ENCODE measurements at places on chromosomes 2 and 18.

DNA sequence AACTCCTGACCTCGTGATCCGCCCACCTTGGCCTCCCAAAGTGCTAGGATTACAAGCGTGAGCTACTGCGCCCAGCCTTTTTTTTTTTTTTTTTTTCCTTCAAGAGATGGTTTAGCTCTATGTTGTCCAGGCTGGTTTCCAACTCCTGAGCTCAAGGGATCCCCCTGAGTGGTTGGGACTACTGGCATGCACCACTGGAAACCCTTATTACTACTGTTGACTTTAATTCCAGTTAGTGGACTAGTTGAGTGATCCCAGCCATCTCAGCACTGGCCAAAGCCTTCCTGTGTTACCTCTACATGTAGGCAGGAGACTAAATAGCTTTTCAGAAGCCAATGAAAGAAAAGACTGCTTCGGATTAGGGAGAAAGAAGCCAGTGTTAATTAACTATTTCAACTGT lies 8.1 kb upstream of the SSB start:
- DNase-seq = no peak

DNA sequence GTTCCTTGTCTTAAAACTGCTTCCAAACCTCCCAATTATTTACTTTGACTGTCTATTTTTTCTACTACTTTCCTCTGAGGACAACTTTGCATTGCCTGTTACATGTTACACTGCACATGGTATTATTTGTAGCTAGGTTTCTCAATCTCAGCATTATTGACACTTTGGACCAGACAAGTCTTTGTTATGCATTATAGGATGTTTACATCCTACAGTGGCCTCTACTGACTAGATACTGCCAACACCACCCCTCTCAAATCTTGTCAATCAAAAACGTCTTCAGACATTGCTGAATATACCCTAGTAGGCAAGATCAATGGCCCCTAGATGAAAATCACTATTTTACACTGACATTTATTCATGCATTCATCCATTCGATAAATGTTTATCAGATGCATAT lies 129.6 kb upstream of the DNAJC10 start:
- DNase-seq = no peak

DNA sequence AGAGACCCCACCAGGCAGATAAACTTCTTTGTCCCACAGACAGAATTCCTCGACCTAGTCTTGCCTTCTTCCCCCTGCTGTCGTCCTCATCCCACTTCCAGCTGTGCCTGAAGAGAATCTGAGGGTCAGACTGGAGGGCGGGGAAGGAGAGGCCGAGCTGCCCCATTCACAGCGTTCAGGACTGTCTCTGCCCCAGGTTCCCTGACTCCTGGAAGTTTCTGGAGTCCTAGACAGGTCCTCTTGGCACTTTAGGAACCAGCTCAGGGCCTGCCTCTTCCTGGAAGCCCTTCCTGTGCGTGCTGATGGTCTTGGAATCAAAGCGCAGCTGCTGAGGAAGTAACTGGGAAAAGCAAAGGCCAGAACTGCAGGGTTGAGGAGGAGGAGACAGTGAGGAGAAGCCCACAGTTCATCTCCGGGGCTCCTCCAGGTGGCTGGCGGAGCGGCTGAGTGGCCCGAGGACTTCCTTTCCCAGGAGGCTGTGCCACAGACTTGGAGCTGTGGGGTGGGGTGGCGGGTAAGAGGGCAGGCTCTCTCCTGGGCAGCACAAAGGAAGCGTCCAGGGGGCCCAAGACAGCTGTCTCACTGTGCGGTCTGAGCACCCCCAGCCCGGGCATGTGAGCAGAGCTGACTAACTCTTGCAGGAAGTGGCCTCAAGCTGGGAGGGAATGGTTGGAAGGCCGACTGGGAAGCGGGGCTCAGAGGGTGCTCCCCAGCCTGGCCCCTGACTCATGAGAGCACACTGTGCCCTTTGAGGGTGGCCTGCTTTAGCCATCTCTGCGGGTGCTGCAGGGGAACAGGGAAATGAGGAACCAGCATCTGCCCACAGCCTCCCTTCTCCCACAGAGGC lies 39.5 kb downstream of the SDC1 start:
- DNase-seq = no peak

DNA sequence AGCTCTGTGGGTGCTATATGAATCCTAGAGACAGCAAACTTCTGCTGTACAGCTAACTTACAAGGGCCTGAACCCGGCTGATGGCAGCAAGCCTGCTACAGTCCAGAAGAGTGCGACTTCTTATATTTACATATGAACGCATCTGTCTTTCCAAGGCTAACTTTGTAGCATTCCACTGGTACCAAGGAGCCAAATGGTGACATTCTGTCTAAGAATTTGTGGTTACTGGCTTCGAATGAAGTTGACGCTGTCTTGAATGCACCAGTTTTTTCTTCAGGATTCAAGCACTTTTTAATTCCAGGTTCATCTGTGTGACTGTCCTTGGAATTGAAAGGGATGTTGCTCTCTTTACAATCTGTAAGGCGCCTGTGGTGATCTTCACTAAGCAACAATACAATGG lies 42.4 kb downstream of the THUMPD2 start:
- DNase-seq = no peak

DNA sequence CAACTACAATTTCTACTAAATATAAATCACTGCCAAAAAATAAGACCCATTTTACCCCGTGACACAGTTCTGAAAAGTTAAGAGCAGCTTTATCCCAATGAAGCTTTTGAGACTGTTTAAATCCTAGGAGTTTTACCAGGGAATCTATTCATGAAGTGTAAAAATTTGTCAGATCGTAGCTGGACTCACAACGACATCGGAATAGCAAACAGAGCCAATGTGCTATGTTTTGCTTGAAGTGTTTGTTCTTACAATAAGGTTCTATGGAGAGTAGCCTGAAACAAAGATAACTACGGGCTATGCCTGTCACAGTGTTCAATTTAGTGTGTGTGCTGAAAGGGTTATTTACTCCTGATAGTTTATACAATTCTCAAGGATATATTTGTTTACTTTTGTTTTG lies 78.5 kb upstream of the L3MBTL4 start:
- DNase-seq = no peak

DNA sequence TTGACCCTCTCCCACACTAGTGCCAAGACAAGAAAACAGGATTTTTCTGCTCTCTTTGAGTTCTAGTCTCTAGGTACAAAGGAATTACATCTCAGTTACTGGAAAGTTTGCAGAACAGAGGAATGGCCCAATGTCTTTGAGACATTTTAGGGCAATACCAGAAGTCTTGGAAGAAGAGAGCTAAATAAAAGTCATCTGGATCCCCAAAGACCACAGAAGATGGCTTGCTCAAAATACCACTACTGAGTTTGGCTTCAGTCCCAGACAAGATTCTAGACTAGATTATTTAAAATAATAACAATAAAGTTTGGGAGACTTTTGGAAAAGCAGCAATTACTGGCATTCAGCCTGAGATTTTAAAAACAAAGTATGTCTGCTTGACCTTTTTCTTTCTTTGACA lies 61.9 kb upstream of the HK2 start:
- DNase-seq = no peak

GRCh38 chr2:16614314-16614860 lies 51.2 kb downstream of the CYRIA start:
- no peak for DNase-seq

GRCh38 chr18:39208729-39209128 lies 1643.1 kb upstream of the CELF4 start:
- no peak for DNase-seq

- DNase-seq = no peak
These were observed 6.8 kb upstream of the GREB1 start for GRCh38 chr2:11527001-11527400.

DNA sequence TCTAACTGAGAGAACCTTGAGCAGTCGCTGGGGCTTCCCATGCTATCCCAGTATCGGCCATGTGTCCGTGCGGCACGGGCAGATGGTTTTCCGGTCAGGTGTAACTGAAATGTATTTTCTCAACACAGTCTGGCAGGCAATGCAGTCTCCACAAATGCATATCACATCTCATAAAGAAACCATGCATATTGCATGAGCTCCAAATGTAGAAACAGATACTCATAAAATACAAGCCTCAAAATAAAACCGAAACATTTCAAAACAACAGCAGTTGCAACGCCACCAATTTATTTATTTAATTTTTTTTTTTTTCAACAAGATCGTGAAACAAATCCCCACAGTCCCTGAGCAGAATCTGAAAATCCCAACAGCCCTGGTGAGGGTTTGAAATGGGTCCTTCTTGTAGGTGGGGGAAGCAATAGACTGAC lies 299.4 kb downstream of the LPIN1 start:
- no peak for DNase-seq

DNA sequence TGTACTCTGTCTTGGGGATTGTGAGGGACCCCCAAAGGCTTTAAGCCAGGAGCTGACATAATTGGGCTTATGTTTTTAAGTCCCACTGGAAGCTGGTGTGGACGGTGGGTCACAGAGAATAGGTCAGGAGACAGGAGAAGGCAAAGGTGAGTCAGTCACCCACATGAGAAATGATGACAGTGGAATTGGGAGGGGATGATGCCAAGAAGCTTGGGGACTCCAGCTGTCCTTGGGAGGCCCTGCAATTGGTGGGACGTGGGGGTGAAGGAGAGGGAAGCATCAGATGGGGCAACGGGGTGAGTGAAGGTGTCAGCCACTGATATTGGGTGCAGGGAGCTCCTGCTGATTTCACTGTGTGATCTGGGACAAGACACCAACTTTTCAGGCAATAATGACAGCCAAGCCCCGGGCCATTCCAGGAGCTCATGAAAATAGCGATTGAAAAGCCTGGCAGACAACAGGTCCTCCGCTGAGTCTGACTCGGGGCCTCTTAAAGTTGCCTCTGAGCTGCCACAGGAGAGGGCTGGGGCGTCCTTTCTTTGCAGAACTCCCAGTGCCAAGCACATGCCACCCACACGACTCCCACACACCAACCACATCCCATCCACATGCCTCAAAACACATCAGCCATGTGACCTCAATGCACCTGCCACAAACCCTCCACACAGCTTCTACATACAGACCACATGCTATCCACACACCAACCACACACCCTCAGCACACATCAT lies 13.4 kb downstream of the TNS1 start:
- no peak for DNase-seq

DNA sequence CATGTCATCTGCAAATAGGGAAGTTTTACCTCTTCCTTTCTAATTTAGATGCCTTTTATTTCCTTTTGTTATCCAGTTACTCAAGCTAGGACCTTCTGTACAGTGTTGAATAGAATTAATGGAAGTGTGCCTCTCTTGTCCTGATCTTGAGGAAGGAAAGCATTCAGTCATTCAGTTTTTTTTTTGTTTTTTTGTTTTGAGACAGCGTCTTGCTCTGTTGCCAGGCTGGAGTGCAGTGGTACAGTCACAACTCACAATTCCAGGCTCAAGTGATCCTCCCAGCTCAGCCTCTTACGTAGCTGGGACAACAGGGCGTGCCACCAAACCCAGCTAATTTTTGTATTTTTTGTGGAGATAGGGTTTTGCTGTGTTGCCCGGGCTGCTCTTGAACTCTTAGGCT lies 203.9 kb upstream of the ALPP start:
- no peak for DNase-seq

GRCh38 chr2:73970850-73971471 lies 13.7 kb upstream of the TET3 start:
- peak; percentile 35 for DNase-seq

- DNase-seq = no peak
These were observed 218.3 kb upstream of the SMAD7 start for GRCh38 chr18:49169037-49169521.

DNA sequence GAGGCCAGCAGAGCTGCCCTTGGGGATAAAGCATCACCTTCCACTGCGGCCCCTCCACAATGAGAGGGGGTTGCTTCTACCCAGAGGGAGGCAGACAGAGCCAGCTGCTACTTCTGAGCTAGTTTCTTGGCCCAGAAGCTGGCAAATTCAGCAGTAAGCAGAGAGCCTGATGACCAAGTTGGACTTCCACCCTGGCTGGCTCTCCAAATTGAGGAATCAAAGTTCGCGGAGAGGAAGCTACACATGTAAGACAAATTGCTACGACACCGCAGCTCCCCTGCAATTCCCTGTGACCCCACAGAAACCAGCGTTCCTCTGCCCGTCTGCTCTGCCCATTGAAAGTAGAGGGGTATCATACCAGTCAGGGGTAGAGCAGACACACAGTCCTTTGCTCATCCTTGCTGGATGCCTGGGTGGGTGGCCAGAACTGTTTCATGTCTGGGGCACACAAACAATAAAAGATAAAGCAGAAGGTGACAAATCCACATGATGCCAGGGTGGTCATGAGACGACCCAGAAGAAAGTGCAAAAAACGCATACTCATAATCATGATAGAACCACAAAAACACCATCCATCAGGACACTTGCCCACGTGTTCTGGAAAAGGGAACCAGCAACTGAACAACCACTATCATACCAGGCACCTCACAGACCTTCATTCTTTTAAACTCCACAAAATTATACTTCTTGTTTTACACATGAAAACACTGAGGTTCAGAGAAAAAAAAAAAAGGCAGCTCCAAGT lies 5.4 kb downstream of the TFCP2L1 start:
- no peak for DNase-seq

DNA sequence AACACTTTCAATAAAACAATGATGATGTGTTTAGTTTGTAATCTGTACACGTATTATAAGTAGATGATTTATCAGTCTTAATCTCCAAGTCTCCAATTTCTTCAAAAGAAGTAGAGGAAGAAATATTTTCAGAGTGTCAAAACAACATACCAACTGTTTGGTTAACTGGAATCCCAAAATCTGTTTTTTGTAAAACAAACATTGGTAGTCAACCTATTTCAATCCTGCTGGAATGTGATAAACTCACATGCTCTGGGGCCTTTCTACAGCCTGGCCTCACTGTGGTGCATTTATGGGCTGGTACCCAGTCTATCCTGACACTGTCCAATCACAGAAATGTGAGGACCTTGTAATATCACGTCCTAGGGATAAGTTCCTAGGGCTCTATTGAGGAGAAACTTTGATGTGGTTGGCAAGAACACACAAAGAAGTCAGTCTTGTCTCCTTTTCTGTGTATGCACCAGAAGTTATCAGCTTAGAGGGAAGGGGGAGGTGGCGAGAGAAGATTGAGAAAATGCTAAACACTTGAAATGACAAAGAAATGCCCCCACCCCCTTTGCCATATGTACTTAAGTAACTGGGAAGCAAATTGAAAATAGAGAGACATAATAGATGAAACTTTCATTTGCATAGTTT lies 47.2 kb downstream of the PRKRA start:
- DNase-seq = no peak

DNA sequence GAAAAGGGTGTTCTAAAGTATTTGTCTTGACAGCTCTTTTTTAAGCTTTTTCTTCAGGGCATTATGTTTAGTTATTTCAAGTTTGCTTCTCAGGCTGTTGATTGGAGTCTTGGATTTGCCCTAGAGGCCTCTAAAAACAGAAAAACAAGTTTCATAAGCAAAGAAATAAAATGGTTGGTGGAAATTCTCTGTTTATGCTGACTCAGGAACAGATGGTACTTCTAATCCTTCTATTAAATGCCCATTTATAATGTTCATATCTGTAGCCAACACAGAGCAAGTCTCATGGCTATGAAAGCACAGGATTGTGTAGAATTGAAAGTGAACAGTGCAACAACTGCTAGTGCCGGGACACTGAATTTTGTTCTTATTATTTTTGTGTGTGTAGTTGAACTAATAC lies 60.4 kb downstream of the KCNJ3 start:
- DNase-seq = no peak

DNA sequence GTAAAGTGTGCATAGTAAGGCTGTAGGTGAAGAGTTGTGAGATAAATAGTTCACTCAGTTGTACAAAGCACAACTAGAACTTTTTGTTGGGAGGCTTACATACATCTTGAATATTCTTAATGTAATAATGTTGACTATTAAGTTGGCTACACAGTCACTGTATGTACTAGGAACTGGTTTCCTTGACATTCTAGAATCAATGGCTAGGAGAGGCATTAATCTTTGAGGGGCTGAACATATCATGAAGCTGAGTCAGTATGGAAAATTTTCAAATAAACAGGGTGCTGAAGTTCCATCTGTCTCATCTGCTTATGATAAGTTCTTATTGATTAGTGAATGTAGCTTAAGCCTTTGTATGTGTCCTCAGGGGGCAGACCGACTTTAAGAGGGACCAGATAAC lies 23.4 kb downstream of the METTL21A start:
- no peak for DNase-seq

All from iPS-NIHi11 (cell line).